ENCODE measurements at places on chromosomes 6 and 20.

GRCh38 chr20:43096931-43097260 lies 92.8 kb downstream of the PTPRT start:
- no peak for DNase-seq

- no peak for DNase-seq
Observed at GRCh38 chr6:157471895-157472686, 91.1 kb downstream of the ZDHHC14 start.

- no peak for DNase-seq
Observed at GRCh38 chr6:107692351-107692750, 131.8 kb downstream of the SCML4 start.

GRCh38 chr20:34948030-34948429 lies 7.6 kb downstream of the GSS start:
- no peak for DNase-seq

DNA sequence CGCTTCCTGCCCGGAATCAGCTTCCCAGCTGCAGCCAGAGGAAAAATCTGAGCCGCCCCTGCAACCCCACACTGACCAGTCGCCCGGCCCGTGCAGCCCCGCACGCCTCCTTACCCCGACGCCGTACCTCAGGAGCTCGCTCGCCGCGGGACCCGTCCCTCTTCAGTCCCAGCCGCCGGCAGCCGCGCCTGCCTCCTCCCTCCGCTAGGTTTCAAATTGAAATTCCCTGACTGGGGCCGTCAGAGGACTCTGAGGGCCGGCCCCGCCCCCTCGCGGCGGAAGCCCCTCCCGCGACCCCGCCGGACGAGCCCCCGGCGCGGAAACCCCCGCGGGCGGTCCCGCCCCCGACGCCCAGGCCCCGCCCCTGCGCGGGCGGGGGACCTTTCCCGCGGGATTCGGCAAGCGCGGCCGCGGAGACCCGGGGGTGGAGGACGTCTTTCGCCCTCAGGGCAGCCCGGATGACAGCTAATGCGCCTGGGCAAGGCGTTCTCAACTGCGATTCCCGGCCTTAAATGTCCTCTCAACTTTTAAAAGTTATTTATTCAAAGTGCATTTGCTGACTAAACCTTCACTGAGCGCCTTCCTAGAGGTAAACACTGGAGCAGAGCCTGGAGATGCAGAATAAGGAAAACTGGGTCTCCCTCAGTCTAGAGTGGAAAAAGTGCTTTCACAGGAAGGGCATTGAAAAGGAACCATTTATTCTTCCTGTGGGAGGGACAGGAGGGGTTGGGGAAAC lies at the start of gene EPB41L2:
Gene EPB41L2, minus strand, starts transcription at position 218 of the 736 bp plus-strand sequence. CDS start 106,760 bp downstream, outside the sequence.
- no peak for DNase-seq

DNA sequence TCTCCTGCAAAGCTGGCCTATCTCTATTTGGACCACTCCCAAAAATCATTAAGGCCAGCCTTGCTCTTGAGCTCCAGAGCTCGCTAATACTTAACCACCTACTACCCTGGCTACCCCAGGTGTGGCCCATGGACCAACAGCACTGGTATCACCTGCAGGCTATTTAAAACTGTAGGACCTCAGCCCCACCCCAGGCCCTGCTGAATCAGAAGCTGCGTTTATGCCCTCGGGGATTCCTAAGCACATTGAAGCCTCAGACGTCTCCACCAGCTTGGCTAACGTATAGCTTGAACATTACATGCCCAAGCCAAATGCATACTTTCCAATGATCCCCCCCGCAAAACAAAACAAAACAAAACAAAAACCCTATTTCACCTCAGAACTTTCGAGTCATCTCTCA lies 19.7 kb upstream of the SPAG4 start:
- DNase-seq: no peak

DNA sequence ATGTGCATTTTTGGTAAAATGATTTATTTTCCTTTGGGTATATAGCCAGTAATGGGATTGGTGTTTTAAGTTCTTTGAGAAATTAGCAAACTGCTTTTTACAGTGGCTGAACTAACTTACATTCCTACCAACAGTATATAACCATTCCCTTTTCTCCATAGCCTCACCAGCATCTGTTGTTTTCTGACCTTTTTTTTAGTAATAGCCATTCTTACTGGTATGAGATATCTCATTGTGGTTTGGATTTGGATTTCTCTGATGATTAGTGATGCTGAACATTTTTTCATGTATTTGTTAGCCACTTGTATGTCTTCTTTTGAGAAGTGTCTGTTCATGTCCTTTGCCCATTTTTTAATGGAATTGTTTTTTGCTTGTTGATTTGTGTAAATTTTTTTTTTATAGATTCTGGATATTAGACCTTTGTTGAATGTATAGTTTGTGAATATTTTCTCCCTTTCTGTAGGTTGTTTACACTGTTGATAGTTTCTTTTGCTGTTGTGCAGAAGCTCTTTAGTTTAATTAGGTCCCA lies 42.3 kb downstream of the STK4 start:
- no peak for DNase-seq

- DNase-seq: peak; percentile 4
Observed at GRCh38 chr6:130557481-130558112, 191.8 kb downstream of the TMEM200A start.

GRCh38 chr6:113396730-113397129 lies 460.4 kb upstream of the MARCKS start:
- no peak for DNase-seq

DNA sequence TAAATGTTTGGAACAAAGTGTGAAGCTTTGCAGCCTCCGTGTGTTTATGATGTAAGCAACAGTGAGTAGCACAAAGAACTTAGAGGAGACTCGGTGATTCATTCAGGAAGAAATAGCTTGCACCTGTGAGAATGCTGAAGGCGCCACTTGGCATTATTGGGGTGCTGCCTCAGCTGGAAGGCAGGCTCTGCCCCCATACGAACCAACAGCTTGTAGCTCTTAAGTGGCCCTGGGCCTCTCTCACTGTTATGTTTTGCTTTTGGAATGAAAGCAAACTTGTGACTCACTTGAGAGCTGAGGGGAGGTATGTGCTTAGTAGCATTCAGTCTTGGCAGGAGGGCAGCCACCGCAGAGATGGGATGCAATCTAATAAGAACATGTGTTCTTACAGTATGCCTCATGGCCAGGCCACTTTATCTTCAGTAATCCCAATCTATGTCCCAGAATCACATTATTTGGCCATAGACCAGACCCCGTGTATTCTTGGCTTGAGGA lies 310.7 kb downstream of the EYA4 start:
- DNase-seq: no peak

GRCh38 chr20:210809-211502 lies 16.1 kb upstream of the DEFB129 start:
- no peak for DNase-seq

GRCh38 chr20:4552075-4552640 lies 169.6 kb upstream of the PRND start:
- DNase-seq: no peak

GRCh38 chr20:35757098-35757705 lies 14.6 kb upstream of the PHF20 start:
- no peak for DNase-seq

DNA sequence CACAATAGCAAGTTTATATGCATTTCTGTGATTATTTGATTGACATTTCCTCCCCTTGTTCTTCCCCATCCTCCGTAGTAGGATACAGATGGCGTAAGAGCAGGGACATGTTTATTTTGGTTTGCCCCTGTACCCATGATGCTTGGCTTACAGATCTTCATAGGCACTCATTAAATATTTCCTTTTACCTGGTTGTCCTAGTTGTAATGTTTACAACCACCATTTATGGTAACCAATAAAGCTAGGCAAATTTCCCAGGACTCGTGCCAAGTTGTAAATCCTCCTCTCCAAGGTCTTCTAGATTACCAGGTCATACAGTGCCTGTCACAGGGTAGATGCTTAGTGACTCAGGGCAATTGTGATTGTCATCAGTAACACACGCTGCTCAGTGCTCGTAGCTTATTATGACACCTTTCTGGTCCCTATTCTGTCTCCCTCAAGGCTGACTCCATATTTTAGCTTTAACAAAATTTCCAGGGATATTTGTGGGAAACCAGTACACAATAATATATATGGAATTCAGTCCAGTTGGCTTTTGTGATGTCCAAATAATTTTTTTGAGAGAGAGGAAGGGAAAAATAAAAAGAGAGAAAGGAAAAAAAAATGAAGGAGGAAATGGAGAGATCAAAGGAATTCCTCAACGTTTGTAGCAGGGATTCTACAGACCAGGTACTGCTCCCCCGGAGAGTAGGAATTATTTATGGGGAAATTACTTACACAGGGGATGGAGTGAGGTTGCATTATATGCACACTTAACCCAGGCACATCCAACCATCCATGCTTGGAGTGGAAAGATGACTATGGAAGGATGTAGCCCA lies 24.6 kb downstream of the CYP24A1 start:
- DNase-seq: no peak

GRCh38 chr20:11718474-11719094 lies 199.1 kb upstream of the BTBD3 start:
- no peak for DNase-seq

DNA sequence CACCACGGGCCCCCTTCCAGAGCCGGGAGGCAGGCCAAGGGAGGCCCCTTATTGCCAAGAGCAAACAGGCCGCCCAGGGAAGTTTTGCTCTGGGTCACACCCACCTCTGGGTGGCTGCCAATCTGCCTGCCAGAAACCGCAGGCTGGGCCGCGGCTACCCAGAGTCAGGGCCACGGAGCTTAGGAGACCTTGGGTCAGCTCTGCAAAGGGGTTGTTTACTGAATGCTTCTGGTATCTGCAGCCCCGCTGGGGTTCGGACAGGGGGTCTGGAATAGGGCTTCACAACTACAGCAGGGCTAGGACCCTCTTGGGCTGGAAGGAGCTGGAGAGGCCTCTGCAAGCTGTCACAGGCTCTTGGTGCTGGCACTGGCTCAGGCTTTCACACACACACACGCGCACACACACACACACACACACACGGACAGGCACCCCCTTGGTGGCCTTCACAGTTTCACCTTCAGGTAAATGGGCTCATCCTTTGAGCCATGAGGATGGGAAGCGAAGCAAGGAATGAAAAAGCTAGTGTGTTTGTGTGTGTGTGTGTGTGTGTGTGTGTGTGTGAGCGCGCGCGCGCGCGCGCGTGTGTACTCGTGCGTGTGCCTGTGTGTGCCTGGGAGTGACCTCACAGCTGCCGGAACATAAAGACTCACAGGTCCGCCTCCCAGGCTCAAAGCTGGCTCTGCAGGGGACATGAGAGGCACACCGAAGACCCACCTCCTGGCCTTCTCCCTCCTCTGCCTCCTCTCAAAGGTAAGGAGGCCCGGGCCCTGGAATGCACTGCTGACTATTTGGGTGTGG lies at the start of gene CCN5:
Gene CCN5, plus strand, starts transcription at position 669 of the 798 bp plus-strand sequence. Its CDS starts 22 bp downstream, at position 691.
- DNase-seq: peak; percentile 53

GRCh38 chr6:46993846-46994245 lies 48.3 kb downstream of the ADGRF1 start:
- DNase-seq: no peak

DNA sequence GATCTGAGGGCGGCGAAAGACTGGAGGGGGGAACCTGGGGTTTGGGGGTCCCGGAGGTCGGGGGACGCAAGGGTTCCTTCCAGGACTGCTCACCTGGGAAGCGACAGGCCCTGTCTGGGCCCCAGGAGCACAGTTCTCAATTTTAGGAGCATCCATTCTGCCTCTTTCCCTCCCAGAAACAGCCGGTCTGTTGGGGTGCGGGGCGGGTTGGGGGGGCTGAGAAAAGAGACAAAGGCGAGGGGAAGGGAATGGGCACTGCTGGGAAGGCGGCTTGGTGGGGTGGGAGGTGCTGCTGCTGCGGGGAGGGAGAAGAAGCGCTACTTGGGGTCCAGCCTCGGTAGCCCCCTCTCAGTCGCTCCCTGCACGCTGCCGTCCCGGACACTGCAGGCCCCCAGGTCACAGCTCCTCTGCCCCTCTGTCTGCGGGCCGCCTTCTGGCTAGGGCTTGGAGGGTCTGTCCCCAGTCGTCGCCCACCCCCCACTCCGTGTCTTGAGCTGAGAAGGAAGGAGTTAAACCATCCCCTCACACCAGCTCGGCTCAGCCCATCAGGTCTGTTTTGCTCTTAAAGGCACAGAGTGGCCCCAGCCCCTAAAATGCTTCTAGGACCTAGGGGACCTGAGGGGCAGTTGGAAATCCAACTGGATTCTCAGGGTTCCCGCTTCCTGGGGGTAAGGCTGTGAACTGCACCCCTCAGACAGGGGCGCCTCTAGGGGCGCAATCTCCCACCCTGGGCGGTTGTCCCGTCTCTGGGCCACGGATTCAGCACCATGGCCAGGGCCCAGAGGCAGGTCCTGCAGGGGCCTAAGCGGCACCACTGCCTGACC lies 690 bp downstream of the GDAP1L1 start:
- no peak for DNase-seq

- no peak for DNase-seq
Observed at GRCh38 chr6:54291738-54292137, 16.5 kb upstream of the TINAG start.

DNA sequence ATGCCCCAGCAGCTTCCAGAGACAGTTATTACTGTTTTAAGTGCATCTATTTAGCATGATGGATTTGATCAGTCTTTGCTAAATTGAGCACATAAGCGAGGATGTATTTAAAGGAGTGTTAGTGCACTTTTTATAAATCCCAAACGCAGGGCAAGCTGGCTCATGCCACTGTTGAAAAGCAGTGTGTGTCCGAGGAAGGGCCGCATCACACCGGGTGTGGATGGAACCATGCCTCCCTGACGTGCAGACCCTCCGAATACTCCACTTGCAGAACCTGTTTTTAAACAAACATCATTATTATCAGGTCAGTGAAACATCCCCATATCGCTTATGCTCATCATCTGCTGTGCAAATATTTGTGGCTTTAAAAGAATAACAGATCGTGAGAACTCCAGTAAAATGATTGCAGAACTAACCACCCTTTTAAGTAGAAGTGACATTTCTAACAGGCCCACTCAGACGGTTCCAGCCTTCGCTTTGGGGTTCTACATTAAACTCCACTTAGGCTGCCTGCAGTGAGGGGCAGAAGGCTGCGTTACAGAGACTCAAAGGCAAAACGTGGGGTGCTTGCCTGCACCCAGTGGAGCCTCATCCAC lies 190.1 kb downstream of the CDH4 start:
- DNase-seq: no peak

- DNase-seq: no peak
Observed at GRCh38 chr6:37230104-37230503, 27.5 kb upstream of the TBC1D22B start.

DNA sequence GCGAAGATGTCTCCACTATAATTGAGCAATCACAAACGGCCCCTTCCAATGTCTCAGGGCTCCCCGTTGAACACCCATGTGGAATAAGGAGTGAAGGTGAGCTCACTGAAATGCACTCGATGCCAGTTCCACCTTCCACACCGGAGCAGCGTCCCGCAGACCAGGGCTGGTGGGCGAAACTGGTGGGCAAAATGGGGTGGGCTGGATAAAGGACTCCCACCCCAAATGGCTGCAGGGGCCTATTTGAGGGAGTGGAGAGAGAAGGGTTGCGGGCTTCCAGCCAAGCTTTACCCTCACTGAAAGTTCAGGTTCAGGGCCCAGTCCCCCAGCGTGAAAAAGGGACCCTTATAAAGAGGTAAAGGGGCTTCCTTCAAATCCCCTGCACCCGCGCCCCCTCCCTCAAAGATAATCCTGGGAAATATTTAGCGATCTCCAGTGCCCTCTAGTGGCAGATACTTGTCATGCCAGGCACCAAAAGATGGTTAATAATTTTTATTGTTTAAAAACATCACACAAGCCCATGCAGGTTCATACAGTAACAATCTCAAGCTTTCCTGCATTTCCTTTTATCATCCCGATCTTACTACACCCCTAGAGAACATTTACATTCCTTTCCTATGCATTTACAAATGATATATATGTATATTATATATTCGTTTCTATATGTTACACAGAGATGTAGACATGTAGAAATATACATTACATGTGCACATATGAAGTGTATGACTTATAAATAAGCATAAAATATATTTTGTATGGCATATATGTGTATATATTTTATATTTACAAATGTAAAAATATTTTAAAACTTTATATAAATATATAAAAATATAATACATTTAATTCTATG lies 58.2 kb upstream of the NKX2-2 start:
- no peak for DNase-seq

All from NCI-H1092 (cell line).